ENCODE measurements at places on chromosomes 4 and X.

DNA sequence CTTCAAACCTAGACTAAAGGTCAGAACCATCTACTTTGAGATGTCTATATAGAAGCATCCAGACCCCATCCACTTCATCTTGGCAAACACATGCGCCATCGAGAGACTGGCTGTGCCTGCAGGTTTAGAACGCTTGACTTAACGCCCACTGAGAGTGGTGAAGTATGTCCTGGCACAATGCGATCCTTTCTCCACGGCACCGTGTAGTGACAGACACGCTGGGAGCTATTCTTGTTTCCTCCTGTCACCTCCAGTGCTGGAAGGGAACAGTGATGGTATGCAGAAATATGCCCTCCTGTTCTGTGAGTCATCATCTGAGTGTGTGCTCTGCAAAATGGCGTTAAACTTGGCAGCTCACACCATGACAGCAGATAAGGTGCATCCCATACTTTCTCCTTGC is 330.2 kb downstream of the NLGN4X start:
- DNase-seq = no peak

GRCh38 chr4:6701371-6701770 is 7.7 kb downstream of the S100P start:
- DNase-seq = no peak

GRCh38 chr4:182219411-182220056 is 23.7 kb upstream of the TENM3 start:
- DNase-seq = no peak

DNA sequence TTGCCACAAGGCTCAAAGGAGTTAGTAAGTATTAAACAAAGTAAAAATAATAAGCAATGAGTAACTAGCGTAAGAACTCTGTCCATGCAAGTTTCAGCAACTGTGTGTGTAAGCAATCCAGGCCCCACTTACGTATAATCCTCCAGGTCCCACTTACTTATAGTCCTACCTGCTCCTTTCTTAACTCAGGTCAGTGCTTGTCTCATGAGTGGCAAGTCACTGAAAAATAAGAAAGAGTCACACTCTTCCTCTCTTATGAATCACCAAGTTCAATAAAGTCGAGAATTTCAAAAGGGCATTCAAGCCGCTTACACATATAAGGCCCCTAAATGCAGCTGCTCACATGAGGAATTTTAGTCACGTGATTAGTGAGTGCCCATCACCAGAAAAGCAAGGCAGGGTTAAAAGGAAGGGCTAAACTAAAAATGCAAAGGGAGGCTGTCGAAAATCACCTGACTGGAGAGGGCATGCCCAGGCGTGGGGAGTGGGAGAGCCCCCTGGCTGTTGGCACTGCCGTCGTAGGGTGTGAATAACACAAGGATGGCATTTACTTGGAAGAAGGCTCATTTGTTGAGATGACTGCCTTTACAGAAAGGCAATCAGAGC is 58.2 kb downstream of the ZNF827 start:
- no peak for DNase-seq

GRCh38 chrX:115400960-115401359 is 111.4 kb downstream of the LUZP4 start:
- DNase-seq = no peak

DNA sequence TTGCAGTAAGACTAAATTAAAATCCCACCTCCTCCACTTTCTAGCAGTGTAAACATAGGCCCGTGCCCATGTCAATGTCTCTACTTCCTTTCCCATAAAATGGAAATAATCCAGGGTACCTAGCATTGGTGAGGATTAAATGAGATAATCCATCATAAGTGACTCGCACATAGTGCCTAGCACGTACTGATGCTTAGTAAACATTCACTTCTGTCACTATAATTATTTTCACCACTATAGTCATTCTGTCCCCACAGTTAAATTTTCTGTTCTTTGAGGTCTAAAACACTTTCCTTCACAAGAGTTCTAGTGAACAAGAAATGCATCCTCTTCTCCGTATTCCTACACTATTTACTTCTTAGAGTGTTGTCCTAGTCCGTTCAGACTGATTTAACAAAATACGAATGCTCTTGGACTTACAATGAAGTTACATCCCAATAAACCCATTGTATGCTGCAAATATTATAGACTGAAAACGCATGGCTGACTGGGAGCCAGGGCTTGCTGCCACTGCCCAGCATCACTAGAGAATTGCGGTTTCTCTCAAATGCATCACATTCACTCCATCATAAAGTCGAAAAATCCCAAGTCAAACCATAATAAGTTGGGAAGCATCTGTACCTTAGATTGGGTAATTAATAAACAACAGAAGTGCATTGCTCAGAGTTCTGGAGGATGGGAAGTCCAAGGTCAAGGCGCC is 10.6 kb downstream of the ARAP2 start:
- no peak for DNase-seq

- peak; percentile 92 for DNase-seq
These were observed 108.3 kb downstream of the DCTD start for GRCh38 chr4:182808673-182809416.

DNA sequence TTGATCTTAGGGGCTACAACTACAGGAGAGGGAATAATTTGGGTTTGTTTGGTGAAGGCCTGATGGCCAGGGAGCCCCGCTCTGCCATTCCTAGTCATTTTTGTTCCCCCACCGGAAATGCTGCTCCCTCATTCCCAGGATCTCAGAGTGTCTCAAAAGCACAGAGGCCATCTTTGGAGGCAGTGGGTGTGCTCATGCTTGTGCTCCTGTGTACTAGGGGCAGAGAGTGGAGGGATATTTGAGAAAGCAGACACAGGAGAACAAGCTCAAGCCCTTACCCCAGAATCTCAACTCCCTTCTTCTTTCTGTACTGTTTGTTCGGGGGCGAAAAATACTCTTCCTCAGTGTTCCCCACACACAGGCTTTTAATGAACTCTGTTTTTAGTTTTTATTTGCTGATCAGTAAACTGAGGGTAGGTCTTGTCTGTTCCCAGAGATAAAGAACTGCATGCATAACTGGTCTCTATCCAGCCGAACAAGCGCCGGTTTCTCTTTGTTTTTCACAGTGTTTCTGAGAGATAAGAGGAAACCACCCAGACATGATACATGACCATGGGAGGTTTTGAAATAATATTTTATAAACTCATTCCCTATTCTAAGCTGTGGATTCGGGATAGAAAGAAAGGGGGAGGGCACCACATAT is 32.9 kb upstream of the XK start:
- DNase-seq = no peak

DNA sequence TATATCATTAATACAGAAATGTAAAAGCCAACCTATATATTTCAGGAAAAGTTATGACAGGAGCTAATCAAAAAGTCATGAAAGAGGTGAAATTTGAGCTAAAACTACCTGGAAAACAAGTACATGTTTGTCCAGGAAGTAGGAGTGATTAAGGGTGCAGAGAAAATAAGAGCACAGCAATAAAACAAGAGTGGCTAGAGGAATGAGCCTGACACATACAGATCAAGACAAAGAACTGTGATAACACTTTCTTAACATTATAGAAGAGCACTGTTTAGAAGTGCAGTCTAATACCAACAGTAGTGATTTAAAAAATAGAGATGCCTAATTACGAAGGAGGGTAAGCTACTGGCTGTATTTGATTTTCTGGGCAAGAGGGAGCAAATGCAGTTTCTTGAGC is 125.1 kb downstream of the WDFY3 start:
- DNase-seq = no peak

- DNase-seq = no peak
These were observed 9.4 kb upstream of the TIMP1 start for GRCh38 chrX:47572773-47573340.

DNA sequence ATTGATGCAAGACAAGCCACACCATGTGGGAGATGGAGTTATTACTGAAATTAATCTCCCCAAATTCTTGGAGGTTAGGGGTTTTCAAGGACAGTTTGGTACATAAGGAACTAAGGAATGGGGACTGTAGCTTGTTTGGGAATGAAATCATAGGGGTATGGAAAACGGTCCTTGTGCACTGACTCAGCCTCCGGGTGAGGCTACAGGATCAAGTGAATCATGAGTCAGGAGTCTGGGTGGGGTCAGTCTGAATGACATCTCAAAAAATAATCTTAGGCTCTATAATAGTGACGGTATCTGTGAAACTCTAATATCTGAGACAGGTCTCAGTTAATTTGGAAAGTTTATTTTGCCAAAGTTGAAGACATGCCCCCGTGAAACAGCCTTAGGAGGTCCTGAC is 128.5 kb upstream of the CYSLTR1 start:
- no peak for DNase-seq

DNA sequence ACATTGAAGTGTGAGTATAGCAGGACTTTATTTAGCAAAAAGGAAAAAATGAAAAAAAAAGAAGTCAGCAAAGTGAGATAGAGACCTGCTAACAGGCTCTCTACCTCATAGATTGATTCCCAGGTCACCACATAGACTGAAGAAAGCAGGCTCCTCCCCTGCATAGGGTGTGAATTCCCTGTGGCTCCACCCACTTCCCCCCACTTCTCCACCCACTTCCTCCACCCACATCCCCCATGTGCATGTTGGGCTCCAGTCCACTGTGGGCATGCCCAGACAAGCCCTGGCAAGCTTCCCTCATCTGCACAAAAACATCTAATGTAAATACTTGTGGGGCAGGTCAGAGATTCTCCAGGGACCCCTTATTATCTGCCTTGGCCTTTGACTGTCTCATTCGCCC is 97.8 kb downstream of the TMEM47 start:
- DNase-seq = peak; percentile 10

DNA sequence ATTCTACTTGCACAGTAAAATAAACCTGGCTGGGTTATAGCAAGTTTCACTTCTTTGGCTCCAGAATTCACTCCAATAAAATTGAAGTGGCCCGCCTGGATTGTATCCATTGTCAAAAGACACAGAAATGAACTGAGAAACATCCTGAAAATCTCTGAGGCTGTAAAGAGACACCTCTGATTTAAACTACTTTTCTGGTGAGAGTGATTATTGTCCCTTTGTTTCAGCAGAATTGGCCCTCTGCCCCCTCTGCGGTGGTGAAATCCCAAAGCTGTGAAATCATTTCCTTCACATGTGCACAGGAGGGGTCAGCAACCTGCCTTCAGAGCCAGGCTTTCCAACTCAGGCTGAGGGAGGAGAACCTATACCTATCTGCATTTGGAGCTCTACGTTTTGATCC is 23.0 kb downstream of the GAB3 start:
- no peak for DNase-seq

DNA sequence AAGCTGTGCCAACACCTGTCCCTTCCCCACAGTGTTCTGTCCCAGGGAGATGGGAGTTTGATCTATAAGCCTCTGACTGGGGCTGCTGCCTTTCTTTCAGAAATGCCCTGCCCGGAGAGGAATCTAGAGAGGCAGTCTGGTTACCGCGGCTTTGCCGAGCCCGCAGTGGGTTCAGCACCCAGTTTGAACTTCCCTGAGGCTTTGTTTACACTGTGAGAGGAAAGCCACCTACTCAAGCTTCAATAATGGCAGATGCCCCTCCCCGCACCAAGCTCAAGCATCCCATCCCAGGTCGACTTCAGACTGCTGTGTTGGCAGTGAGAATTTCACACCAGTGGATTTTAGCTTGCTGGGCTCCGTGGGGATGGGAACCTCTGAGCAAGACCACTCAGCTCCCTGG is 33.3 kb upstream of the ARSJ start:
- no peak for DNase-seq

- DNase-seq = no peak
These were observed 7.7 kb upstream of the MAPK10 start for GRCh38 chr4:86367577-86367976.

DNA sequence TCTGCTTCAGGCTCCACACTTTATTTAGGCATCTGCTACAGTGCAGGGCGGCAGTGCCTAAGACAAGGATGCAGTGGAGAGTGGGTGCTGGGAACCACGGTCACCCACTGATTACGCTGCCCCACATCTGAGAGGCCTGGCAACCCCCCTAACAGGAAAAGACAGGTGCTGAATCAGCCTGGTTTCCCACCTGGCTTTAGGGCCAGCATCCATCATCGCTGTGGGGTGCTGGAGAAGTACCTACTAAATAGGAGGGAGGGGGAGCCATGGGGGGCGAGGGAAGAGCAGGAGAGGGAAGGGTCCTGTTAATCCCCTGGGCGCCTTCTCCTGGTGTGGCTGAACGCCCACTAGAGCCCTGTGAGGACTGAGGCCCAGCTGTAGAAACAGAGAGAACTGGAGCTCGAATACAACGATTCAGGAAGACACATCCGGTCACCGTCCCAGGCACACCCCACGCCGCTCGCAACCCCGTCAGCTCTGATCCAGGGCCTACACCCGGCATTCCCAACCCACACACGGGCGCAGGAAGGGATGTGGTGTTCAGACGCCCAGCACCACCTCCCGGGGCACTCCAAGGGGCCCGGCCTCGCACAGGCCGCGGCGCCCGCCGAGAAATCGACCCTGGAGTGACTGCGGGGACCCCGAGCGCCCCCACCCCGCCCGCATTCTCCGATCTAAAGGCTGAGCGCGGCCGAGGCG is 554 bp downstream of the DCTD start:
- peak; percentile 39 for DNase-seq

DNA sequence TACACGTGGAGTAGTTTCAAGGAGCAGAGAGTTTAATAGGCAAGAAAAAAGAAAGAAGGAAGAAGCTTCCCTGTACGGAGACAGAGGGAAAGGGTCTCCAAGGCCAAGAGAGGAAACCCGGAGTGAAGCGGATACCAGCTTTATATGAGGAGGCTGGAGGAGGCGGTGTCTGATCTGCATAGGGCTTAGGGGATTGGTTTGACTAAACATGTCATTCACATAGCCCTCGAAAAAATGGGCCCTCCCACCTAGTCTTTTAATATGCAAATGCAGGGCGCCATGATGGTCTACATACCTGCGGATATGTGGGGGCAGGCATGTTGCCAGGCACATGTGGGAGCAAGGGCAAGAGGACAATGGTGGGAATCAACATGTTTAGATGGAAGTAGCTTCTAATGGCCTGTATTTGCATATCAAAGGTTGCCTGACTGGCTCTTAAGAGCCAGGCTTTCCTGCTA is 103.1 kb upstream of the UGT8 start:
- no peak for DNase-seq

- peak; percentile 14 for DNase-seq
These were observed 11.0 kb upstream of the EIF4E start for GRCh38 chr4:98939892-98940298.

DNA sequence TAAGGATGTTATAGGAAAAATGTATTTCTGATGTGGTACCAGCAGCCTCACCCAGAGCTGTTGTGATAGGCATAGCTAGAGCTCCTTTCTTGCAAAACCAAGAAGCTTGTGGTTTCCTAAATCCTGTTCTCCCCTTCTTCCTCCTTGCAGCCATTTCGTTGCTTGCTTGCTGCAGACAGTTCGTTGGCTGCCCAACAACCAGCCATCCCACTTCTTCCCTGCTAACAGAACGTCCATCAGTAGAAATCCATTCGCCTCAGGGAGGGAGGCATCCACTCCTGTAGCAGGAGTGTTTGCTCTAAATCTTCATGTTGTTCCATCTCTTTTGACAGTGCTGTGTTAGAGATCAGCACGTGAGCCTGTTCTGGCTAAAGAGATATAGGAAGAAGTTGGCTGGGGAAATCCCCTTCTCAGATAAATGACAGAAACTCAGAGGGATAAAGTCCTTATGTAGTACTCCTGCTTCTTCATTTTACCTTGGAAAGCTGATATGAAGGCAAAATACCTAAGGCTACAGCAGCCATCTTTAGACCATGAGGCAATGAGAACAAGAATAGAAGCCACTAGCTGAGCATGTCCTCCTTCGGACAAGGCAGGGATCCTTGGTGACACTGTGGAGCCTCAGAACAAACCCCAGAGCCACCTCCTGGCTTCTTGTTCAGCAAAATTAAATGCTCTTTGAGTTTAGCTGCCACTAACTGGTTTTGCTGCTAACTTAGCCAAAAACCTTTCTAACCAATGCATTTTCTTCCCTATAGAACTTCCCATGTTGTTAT is 68.4 kb upstream of the RELL1 start:
- DNase-seq = peak; percentile 53

GRCh38 chrX:51862920-51863319 is 30.5 kb upstream of the MAGED1 start:
- no peak for DNase-seq

Measured in GDM1 (cell line).